ENCODE measurements at places on chromosomes 7 and 10.
A peak's percentile ranks its signal among the peaks of the same experiment; 100 is the strongest.

GRCh38 chr7:28155964-28156363, 24.6 kb downstream of the JAZF1 start:
- DNase-seq, result no peak

DNA sequence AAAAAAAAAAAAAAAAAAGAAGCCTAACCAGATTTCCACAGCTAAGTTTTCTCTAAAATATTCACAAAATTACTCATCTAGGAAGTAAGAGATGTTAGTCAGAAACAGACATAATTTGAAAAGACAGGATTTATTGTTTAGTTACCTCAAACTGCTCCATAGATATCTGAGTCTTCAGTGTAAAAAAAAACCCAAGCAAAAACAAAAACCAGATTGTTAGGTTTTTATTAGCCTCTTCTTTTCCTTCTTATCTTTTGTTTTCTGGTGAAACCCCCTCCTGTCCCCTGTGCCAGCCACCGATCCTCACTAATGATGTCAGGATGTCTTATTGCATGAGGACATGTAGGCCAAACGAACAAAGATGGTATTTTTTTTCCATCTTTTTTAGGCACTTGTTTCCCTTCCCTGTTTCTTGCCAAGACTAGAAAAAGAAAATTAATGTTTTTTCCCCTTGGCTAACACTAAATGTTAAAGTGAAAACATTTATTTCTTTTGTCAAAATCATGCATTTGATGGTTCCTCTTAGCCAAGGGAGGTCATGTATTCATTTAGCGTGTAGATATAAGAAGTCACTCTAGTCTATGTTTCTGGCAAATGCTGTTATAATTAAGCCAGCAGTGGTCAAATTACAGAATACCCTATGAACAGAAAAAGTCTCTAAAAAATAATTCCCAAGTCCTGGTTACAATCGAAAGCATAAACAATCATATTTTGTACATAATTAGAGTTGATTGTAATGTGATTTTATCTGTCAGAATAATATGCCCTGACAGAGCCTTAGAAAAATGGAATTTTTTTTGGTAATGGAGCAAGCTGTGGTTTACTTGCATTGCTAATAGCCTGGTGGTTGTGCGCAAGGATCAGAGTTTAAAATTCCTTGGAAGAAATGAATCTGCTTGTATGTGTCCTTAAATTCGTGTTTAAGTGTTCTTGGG, 702.4 kb upstream of the FZD8 start:
- DNase-seq, result no peak

- no peak for DNase-seq
Observed at GRCh38 chr7:93392984-93393383, 160.8 kb downstream of the VPS50 start.

DNA sequence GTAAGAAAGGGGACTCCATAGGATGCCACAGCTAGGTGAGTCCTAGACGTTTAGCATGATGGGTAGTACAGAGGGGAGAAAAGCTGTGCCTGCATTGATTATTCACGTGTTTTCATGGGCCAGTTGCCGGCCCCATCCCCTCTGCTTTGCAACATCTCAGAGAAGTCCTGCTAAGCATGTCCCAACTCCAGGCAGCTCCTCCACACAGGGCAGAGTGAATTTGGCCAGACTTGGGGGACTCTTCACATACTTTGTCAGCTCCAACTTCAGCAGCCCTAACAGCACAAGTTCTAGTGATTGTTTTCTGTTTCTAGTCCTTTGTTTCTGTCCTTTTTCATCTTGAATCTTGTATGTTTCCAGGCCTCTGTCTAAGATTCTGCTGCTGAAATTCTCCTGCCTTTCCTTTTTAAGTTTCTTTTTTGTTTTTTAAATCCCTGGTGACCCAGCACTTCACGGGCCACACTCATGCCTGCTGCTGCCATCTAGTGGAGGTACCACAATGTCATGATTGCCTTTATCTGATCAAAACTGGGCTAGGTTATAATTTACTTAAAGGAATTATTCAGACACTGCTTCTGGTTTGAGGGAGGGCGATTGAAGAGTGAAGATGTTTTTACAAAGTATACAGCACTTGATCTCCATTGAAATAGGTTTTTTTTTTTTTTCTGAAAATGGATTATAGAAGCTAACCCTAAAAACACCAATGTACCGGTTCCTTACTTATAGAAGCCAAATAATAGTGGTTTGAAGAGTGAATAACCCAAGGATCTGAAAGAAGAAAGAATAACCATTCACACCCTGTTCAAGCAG, 276.9 kb downstream of the CSTF2T start:
- DNase-seq, result peak; percentile 8

DNA sequence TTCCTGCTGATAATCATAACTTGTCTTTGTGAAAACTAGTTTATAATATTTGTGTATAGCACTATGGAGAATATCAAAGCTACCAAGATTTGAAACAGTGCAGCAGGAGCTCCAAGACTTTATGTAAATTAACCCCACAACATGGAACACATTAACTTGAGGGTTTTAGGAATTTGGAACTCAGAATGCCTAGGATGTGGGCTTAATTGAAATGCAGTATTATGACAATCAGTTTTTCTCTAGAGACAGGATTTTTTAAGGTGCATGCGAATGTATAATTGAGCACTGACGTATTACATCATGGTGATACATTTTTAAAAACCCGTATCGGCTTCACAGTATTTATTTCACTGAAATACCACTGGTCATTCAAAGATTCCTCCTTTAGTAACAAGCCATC, 313.1 kb upstream of the DGKB start:
- no peak for DNase-seq

- DNase-seq, result no peak
Observed at GRCh38 chr10:33291053-33291592, 43.3 kb downstream of the NRP1 start.

GRCh38 chr10:21285207-21285606, 240.3 kb downstream of the SKIDA1 start:
- DNase-seq, result no peak

- DNase-seq, result no peak
Observed at GRCh38 chr10:31700181-31700611, 228.4 kb downstream of the ARHGAP12 start.

GRCh38 chr7:113285411-113285810, 167.1 kb upstream of the SMIM30 start:
- no peak for DNase-seq

GRCh38 chr10:125556882-125557281, 126.1 kb downstream of the TEX36 start:
- no peak for DNase-seq

- DNase-seq, result no peak
Observed at GRCh38 chr10:14879124-14879927, 660 bp downstream of the SUV39H2 start.

- DNase-seq, result no peak
Observed at GRCh38 chr7:113015034-113015645, 71.5 kb downstream of the GPR85 start.

GRCh38 chr7:6093375-6093774, 62.2 kb downstream of the ANKRD61 start:
- DNase-seq, result no peak

- no peak for DNase-seq
Observed at GRCh38 chr7:18455606-18456005, 39.9 kb upstream of the HDAC9 start.

- no peak for DNase-seq
Observed at GRCh38 chr7:2967705-2968104, 76.0 kb downstream of the CARD11 start.

GRCh38 chr10:69901022-69901421, 99.3 kb downstream of the COL13A1 start:
- no peak for DNase-seq

GRCh38 chr10:82814635-82815034, 939.6 kb downstream of the NRG3 start:
- DNase-seq, result no peak

- no peak for DNase-seq
Observed at GRCh38 chr7:143514995-143515735, 37.5 kb downstream of the TAS2R41 start.

DNA sequence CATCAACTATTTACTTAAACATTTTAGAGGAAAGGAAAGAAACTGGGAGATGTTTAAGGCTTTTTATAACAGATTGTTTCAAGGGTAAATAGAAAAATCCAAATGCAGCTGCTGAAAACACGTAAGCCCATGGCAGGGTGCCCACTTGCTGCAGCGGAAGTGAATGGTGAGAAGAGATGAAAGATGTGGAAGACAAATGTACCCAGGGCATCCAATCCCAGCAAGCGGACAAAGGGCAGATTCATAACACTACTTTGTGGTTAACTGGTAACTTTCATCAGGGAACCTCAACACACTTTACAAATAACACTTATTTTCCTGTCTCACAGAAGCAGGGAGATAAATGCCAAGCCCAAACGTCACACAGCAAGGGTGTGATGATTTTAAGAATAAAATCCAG, 358.4 kb downstream of the KCNMA1 start:
- no peak for DNase-seq

GRCh38 chr10:1294748-1295147, 238.6 kb downstream of the WDR37 start:
- no peak for DNase-seq

GRCh38 chr10:113297226-113297625, 255.6 kb upstream of the HABP2 start:
- DNase-seq, result no peak

GRCh38 chr10:113434950-113435349, 117.9 kb upstream of the HABP2 start:
- DNase-seq, result no peak

DNA sequence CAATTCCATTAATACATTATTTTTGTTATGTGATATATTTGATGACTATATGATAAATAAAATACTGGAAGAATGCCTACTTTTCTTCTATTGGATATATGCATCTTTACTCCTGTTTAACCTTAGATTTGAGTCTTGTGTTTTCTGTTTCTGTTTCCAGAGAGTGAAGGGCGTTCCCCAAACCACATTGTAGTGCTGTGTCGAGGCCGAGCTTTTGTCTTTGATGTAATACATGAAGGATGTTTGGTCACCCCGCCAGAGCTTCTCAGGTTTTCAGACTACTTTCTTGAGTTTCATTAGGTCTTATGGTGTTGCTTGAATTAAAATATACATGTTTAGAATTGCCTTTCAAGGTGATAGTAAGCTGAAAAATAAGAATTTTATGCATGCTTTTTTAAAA, 23.8 kb downstream of the CROT start:
- no peak for DNase-seq

GRCh38 chr7:54559401-54559800, 17.2 kb downstream of the VSTM2A start:
- no peak for DNase-seq

DNA sequence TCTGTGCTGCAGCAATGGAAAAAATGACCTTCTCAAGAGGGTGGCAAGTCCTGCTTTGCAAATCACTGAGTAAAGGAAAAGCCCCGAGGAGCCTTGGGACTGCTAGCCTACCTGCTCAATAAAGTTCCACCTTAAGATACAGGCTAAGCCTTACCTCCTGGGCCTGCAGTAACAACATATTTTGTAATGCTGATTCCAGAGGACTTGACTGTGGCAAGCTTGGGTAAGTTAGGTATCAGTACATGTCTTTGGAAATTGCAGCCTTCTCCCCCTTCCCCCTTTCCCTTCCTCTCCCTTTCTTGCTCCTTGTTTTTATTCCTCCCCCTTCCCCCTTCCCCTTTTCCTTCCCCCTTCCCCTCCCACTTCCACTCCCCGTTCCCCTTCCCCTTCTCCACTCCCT, 126.2 kb downstream of the SORCS3 start:
- no peak for DNase-seq

- DNase-seq, result no peak
Observed at GRCh38 chr7:138816650-138817049, 18.7 kb upstream of the ATP6V0A4 start.

DNA sequence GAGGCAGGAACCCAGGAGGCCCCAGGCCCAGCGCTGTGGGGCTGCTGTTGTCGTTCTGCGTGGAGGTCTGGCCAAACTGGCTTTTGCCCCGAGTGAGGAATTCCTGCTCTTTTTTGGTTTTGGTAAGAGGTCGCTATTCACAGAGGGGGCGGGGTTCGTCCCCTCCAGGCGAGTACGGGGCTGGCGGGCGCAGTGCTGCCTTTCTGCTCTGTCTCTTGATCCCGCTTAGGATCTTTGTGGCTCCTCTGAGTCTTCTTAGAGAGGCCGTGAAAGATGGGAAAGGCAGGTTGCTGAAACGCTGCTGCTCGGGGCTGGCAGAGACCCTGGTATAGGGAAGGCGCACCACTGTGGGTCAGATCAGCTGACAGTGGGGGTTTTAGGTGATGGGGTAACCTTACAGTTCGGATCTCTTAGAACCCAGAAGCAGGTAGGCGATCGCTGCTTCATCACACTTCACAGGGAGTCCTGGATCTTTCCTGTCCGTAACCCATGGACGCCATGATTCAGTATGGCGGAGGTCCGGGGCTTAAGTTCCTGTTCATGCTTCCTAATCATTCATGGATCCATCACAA, 136.7 kb downstream of the KIF20B start:
- no peak for DNase-seq

GRCh38 chr7:100432053-100432452, 2.4 kb downstream of the MEPCE start:
- no peak for DNase-seq

GRCh38 chr10:77974396-77975074, 48.0 kb upstream of the DLG5 start:
- no peak for DNase-seq

DNA sequence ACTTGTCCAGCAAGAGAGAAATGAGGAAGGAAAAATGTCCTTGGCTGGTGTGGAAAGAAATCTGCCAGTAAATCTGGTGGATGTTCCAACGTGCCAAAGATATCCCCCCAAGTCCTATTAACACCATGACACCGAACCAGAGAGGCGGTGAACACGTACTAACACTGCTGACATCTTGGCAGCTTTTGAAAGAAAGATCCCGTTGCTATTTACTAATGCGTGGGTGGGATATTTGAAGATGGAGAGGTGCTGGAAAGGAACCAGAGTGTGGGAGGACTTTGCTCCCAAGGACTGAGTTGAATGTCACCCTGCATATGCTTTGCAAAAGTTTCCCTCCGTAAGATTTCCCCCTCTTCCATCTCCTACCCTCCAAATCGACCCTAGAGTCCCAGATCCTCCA, 7.9 kb downstream of the CCDC3 start:
- DNase-seq, result no peak

- no peak for DNase-seq
Observed at GRCh38 chr10:110641256-110641655, 2.9 kb upstream of the RBM20 start.

GRCh38 chr7:52659178-52659577, 376.3 kb upstream of the POM121L12 start:
- DNase-seq, result no peak

GRCh38 chr10:65346466-65346865, 1579.4 kb upstream of the LRRTM3 start:
- DNase-seq, result no peak

DNA sequence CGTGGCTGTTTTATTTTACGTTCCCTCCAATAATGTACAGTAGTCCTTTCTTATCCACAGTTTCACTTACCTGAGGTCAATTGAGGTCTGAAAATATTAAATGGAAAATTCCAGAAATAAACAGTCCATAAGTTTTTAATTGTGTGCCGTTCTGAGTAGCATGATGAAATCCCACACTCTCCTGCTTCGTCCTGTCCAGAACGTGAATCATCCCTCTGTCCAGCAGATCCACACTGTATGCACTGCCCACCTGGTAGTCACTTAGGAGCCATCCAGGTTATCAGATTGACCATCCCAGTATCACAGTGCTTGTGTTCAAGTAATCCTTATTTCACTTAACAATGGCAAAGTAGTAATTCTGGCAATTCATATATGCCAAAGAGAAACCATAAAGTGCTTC, 46.3 kb downstream of the STARD3NL start:
- no peak for DNase-seq

- no peak for DNase-seq
Observed at GRCh38 chr10:110533149-110533548, 34.3 kb upstream of the SMC3 start.

GRCh38 chr7:90262438-90262837, 17.5 kb downstream of the CFAP69 start:
- no peak for DNase-seq
